Cerebellum (tissue), 4 donors: ENCODE measurements at places on chromosomes 1 and 21.

DNA sequence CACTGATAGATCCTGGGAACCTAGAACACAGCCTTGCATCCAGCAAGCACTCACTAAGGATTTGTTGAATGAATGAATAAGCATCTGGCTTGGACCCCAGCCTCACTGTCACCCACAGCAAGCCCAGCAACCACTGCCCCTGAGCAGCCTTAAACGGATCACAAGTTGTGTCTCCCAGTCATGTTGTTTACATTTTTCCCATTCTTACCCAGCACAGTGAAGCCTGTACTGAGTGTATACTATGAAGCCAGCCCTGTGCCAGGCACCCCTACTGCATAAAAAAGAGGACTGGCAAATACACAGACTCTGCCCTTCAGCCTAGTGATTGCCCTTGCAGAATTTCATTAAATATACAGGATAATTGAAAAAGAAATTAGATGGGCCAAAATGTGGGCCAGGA, 30.2 kb downstream of the RRAGC start:
- no peak for DNase-seq

- peak; percentile 16 for DNase-seq
Measured at GRCh38 chr1:12166834-12167492, at the start of gene TNFRSF1B. Gene TNFRSF1B (plus strand): TSS chr1:12166991. CDS start chr1:12167092, 101 bp downstream.

GRCh38 chr1:185487936-185488335, 170.9 kb upstream of the IVNS1ABP start:
- no peak for DNase-seq

DNA sequence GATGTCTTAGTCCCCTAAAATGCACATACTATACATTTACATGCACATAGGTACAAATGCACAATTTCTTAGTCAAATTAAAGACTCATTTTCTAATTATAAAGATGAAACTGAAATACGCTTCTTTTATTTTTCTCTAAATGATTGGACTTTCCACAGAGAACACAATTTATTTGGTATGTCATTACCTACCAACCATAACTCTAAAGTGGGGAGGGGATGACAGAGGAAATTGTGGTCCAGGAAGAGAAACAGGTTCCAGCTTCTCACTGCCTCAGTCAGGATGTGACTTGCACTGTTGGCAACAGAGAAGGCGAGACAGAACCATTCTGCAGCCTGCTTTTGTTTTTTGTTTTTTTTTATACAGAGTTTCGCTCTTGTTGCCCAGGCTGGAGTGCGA, 1189.2 kb downstream of the PLA2G4A start:
- no peak for DNase-seq

DNA sequence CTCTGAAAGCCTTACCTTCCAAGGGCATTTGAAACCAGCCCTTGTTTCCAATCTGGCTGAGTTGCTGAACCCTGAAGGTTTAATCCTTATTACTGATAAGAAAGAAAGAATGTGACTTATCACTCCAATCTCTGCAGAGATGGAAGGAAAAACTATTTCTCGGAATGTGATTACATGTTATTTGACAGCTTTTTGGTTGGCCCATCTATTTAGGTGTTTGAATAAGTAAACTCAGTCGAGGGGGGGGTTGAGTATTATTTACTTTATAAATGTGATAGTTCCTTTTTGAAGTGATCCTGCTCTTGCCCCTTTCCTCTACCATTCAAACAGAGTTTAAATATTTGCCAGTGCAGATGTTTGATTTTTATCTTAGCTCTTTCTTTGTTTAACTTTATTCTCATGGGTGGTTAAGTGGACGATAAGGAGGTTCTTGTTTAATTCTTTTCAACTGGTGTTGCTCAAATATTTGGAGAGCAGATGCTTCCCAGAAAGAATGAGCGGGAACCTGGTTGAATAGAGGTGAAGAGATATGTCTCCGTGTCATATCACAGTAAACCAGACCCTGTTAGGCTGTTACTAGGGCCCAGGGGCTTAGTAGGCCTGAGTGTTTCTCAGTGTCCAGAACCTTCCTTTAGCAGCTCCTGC, 126.1 kb downstream of the CACHD1 start:
- DNase-seq: no peak

DNA sequence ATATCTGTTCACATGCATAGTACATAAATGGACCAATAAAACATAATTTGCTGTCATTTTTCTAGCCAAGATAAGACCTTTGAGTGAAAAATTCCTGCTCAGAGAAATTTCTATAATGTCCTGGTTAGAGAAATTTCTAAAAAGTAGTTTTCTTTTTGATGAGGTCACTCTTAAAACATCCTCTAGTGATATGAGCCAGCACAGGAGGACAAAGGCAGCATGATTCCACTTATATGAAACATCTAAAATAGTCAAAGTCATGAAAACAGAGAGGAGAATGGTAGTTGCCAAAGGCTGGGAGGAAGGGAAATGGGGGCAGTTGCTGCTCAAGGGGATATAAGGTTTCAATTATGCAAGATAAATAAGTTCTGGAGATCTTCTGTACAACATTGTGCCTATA, 239.4 kb downstream of the BACH1 start:
- DNase-seq: no peak

- no peak for DNase-seq
Measured at GRCh38 chr21:22728091-22728490, 1729.9 kb downstream of the NCAM2 start.

DNA sequence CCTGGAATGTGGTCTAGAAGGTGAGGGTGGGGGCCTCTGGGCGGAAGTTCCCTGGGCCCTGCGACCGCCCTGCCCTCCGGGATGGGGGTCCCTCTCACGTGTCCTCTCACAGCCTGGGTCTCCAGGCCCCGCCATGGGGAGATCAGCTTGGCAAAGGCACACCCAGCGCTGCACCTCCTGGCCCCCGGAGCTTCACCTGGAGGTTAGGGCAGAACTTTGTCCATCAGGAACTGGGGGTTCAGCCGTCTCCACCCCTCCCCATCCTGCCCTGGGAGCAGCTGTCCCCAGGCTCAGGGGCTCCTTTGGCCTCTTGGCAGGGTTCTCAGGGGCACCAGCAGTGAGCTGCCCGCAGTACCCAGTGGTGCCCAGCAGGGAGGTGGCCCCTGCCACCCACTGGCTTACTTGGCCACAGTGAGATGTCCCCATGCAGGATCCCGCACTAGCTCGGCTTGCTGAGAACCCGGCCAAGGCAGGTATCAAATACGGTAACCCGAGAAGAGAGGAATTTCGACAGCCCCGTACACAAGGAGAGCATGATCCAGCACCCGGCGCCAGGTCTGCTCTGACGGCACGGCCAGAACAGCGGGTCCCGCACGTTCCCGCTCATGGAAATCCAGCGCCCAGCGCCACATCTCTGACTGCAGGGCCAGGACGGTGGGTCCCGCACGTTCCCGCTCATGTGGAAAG, 36.7 kb downstream of the RRP1 start:
- no peak for DNase-seq

DNA sequence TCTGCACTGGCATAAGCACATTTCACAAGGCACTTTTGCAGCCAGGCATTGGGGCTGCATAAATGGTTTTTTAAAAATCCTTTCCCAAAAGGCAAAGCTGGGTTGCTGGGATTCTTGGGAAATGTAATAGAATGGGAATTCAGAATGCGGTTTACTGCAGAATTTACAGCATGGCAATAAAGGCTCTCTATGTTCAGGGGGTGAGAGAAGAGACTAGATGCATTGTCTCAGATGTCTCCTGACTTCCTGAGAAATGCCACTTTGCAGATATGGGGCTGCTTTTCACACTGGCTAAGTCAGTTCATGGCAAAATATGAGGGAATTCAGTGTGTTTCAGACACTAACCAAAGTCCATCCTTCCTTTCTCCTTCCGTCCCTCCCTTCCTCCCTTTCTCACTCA, 13.5 kb downstream of the FCGR2B start:
- DNase-seq: no peak

DNA sequence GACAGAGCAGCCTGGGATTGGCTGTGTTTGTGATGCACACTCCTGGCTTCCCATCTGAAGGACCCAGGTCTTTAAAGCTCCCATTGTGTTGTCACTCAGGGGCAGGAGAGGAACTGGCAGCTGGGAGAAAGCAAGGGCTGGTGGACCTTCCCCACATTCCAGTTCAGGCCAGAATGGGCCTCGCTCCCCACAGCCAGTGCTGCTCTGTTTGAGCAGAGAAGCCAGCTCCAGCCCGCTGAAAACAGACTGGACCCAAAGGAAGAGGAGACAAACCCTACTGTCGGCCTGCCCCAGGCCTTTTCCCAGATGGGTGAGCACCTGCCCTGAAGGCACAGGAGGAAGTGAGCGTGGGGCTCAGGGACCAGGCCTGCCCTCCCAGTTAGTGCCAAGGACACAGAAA, 499.4 kb downstream of the NPHP4 start:
- no peak for DNase-seq

DNA sequence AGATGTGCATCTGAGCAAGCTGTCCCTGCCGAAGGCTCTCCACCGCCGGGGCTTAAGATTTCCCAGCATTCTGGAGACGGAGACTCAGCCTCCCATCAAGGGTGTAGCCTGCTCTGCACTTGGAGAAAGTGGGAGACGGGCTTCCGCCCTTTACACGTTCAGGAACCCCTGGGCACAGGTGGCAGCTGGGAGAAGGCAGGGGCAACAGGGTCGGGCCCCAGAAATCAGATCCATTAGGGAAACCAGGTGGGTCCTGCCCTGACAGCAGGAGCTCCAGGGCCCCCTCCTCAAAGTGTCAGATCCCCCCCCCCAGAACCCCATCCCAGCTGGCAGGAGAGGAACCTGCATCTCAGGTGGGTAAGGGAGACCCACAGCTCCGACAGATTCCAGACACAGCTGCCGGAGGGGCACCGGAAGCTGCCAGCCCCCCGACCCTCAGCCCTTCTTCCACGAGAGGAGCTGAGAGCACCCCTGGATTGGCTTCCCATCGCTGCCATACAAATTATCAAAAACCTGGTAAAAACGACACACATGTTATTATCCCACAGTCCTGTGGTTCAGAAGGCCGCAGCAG, 236.6 kb downstream of the NPHP4 start:
- DNase-seq: no peak

- DNase-seq: no peak
Measured at GRCh38 chr1:216679108-216679507, 44.1 kb downstream of the ESRRG start.

GRCh38 chr1:180627411-180627810, 4.4 kb upstream of the XPR1 start:
- no peak for DNase-seq

DNA sequence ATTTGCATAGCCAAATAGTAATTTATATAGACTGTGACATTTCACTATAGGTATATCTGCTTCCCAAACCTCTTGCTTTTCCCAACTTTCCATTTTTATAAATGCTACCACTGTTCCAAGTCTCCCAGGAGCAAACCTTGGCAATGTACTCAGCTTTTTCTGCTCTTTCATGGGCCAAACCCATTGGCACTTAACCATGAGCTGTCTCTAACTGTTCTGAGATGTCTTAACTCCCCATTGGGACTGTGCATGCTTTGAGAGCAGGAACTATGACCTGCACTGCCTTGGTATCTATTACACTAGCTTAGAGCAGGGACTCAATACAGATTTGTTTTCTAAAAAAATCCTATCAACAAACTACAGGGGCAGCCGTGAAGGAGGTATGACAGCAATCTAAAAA, 22.5 kb upstream of the KHDRBS1 start:
- DNase-seq: no peak

DNA sequence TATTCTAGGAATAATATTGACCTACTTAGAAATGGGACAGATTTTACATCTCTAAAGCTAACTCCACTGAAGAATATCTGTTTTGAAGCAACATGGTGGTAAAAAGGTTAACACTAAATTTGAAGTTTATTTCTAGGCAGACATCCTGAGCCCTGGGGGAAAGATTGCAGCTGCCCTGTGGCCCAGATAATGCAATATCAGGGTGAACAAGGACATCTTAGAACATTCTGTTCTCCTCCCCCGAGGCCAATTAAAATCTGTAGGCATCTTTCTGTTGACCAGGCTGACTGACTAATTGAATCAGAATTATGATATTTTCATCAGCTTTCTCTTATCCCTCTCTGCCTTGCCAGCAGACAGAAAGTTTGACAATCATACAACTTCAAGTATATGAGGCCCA, 149.8 kb upstream of the DUSP10 start:
- DNase-seq: no peak

- DNase-seq: no peak
Measured at GRCh38 chr1:74513411-74514300, 1.2 kb upstream of the LRRC53 start.

DNA sequence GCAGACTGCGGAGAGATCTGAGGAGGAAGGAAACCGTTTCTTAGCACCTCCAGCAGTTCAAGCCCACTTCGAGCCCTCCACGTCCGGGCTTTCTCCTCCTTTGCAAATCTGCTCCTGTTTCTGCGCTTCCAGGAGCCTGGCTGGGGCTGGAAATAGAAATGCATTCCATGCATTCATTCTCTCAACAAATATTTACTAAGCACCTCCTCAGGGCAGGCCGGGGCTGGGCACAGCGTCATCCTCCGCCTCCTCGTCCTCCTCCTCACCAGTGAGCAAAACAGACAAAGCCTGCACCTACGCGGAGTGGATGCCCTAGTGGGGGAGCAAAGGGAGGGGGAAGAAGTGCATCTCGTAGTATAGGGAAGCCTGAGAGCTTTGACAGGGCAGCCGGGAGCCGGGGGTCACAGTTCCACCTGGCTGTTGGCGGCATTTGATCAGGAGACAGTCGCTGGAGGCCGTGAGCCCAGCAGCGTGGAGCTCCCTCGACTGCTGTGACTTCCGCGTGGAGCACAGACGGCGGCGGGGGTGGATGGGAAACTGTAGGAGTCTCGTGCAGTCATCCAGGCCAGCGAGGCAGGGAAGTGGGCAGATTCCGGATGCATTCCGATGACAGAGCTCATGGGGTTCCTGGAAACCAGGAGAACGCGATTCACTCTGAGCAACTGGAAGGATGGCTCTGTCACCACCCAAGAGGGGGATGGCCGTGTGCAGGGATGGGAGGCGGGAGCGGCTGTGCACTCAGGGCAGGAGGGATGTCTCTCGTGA, 93.5 kb downstream of the SIK1 start:
- DNase-seq: no peak

DNA sequence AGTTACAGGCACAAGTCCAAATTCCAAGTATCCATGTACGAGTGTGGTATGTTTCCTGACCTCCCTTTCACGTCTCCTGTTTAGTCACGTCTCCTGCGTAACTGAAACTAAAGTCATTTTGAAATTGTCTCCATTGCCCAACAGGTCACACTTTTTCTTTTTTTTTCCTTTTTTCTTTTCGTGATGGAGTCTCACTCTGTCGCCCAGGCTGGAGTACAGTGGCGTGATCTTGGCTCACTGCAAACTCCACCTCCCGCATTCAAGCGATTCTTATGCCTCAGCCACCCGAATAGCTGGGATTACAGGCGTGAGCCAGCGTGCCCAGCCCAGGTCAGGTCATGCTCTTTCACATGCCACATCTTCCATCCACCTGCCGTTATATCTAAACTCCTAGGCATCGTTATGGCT, 38.2 kb downstream of the L1TD1 start:
- DNase-seq: no peak
